ENCODE measurements at places on chromosomes 7 and 10.

- no peak for DNase-seq
Measured at GRCh38 chr7:47573758-47574481, 8.0 kb downstream of the TNS3 start.

DNA sequence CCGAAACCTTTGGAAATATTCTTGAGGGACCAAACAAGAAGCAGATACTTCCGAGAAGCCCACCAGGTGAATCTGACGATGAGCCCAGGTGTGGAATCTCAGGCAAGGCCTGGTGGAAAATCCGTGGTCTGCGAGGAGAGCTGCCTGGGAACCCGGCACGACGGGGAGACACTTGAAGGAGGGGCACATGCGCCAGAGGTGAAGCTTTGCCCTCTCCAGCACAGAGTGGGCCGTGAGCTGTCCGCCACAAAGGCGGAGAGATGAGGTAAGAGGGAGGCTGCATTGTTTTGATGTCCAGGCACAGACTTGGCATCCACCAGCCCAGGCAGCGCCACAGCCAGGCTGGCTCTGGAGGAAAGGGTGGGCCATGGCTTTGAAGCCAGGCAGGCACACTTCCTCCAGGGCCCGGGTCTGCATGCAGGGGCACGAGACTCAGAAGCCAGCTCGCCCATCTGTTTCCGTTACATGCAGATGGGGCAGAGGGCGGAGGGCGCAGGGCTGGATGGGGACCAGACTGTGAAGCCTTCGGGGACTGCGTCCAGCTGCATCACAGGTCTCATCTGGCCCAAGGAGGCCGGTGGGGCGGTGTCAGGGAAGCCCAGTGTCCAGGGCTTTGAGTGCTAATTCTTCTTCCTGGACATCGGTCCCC is 45.4 kb downstream of the CALML3 start:
- DNase-seq: no peak

GRCh38 chr10:126402721-126403695 is 14.7 kb upstream of the ADAM12 start:
- DNase-seq: no peak

DNA sequence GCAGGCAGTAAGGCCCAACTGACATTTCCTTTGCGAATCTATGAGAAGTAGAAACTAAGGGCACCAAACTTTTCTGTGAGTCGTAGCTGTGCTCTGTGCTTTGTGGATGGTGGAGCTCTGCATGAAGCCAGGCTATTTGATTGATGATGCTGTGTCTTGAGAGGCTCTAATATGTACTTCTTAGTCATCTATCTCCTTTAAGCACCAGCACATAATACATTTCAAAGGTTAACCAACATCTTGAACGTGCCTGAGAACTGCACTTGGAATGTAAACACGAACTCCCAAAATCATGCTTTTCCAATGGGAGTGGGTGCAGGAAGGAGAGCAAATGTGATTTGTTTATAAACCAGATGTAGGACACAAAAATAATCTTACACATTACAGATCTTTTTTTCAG is 411.6 kb downstream of the PARD3 start:
- DNase-seq: no peak

DNA sequence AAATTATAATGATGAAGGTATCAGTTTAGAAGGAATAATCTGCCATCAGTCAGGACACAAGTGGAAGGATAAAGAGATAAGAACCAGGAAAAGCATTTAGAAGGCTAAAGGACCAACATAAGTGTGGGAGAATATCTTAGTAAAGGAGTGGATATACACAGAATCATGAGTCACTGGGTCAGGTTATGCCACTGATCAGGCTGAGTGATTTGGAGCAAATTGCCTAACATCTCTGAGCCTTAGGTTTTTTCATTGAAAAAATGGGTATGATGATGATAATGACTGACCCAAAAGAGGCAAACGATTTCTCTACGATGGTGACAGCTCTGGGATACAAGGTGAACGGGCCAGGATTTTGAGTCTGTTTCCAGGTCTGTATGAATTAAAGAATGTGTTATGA is 2.8 kb upstream of the CUL1 start:
- no peak for DNase-seq

GRCh38 chr10:103845972-103846371 is 9.4 kb downstream of the SH3PXD2A start:
- no peak for DNase-seq

GRCh38 chr10:71396711-71397295 is at the start of gene CDH23:
TSS of gene CDH23 (plus strand) at chr10:71396920. CDS start at chr10:71439832, 42,912 bp downstream.
- no peak for DNase-seq

DNA sequence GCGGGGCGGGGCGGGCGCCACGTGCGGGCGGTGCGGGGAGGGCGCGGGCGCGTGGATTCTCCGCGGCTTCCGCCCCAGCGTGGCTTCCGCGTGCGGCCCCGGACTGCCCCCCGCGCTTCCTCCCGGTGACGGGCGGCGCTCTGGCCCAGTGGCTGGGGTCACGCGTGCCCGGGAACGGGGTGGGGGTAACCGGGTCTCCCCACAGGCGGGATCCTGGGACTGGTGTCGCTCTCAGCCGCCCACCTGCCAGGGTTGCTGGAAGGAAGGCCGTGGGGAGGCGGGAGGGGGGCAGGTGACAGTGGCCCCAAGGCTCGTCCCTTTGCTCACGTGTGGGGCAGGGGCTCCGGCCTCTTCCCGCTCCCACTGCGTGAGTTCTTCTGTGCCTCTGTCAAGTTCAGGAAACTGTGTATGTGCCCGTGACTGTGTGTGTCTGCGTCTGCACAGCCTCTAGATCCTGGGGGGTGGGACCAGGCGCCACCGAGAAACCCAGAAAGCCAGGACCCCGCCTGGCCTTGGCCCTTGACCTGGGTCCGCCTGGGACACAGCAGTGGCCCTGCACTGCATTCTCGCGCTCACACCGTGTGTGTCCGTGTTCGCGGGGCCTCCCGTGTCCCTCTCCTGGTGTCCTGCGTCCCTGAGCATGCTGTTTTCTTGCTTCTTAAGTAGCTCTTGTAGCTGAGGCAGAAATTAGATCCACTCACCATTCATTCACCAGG is 919 bp downstream of the MAFK start:
- no peak for DNase-seq

- no peak for DNase-seq
Measured at GRCh38 chr10:97479939-97480338, 18.3 kb downstream of the MMS19 start.

DNA sequence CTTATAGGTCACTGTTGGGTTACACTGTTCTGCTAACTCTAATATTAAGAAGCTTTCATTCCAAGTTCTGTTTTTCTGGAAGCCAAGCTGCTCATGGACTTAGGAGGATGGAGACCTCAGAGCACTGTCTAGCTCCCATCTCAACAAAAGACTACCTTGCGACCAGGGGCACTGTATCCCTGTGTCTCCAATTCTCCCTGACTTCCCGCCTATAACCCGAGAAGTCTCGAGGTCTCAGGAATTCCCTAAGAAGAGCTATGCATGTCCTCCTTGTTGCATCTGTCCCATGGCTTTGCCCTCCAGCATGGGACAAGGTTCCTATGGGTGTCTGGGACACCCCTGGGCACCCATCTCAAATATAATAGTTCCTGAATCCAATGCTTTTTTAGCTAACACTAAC is 31.2 kb downstream of the BTBD16 start:
- DNase-seq: no peak

DNA sequence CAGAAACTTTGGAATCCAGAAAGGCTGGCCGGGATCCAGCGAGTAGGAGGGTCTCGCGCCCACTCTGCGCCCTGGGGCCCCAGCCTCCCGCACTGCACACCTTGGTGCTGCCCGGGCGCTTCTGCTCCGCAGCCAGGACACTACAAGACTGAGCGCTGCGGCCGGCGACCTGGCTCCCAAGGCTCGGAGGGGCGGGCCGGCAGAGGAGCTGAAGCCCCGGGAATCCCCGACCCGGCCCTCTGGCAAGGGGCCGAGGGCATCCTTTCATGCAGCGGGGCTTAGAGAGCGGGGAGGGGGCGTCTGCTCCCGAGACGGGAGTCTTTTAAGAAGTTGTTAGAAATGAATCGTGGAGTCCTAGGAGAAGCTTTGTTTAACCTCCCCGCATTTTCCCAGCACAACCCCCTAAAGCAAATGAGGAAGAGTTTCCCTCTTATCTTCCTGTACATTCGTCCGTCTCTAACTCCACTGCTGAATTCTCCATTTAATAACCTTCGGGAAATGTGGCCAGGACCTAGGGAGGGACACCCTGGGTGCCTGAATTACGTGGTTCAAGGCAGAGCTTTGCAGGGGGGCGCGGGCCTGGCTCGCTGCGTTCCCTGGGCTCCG is 1.1 kb downstream of the VWC2 start:
- DNase-seq: no peak

DNA sequence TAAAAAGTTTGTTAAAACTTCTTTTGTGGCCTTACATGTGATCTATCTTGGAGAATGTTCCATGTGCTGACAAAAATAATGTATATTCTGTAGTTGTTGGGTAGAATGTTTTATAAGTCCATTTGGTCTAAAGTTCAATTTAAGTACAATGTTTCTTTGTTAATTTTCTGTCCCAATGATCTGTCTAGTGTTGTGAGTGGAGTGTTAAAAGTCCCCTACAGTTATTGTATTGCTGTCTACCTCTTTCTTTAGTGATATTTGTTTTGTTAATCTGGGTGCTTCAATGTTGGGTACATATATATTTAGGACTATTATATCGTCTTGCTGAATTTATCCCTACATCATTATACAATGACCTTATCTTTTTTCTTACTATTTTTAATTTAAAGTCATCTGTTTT is 6.9 kb downstream of the TMEM140 start:
- no peak for DNase-seq

- no peak for DNase-seq
Measured at GRCh38 chr10:34437906-34438305, 377.2 kb downstream of the PARD3 start.

DNA sequence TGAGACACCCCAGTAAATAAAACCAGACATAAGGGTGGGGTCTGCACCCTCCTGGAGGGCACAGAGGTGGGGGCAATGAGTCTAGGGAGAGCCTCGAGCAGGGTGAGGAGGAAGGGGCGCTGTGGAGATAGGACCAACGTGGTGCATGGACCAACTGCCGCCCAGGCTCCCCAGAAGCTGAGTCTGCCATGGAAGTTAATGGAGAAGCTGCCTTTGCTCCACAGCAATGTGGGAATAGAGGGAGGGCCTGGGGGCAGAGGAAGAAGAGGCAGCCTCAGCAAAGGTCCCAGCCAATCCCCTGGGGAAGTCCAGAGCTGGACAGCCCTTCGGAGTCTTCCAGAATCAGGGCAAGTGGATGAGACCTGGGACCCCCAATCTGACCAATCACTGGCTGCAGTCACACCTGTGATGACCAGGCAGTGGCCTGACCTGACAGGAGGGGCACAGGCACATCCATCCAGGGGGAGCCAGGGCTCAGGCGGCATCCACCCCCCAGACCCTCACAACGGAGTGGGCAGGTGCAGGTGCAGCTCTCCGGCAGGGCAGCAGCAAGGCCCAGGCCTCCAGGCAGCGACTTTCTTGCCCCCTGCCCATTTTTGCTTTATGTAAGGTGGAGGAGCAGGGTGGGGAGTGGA is 242.2 kb upstream of the PPP2R2D start:
- no peak for DNase-seq

GRCh38 chr7:87564296-87564963 is 36.3 kb downstream of the ABCB1 start:
- peak; percentile 7 for DNase-seq

- DNase-seq: no peak
Measured at GRCh38 chr7:157462419-157462771, 125.6 kb downstream of the DNAJB6 start.

GRCh38 chr7:22477876-22478450 is 22.0 kb downstream of the STEAP1B start:
- DNase-seq: no peak

GRCh38 chr7:103388469-103389140 is 41.2 kb downstream of the PSMC2 start:
- DNase-seq: no peak

- no peak for DNase-seq
Measured at GRCh38 chr10:76388321-76389023, 957.0 kb downstream of the LRMDA start.

- DNase-seq: no peak
Measured at GRCh38 chr7:142553216-142553615, 196.1 kb upstream of the PRSS1 start.

DNA sequence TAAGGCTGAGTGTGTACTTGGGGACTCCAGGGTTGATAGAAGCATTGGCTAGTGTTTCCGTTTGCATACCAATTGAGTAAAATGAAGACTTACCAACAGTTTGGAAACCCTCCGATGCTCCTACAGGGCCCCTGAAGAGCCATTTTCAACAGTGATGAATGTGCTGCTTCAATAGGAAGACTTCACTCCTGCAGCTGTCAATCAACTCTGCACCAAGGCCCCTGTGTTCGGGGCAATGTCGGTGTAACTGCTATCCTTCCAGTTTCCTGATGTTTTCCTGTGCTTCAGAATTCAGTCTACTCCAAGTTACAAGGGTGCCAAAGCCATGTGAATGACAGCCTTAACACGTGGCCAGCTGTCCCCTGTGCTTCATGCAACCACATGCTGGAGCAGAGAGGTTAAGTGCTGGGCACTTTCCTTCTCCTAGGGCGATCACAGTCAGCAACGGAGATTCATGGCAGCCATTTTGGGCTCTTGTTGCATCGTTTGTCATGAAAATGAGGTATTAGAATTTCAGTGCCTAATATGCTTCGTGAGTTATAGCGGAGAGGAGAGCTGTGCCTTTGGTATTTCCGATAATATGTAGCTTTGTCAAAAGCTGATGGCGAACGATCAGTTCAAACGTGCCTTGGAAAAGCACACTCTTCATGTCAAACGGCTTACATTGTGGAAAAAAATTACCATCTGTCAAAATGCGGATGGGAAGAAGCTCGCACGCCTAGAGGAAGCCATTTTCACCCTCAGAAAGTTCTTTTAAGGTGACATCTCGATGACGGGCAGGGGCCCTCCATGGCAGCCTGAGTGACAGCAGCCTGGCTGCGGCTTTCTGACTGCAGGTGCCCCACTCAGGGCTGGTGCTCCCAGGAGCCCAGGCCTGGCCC is 287.8 kb downstream of the ACTR3B start:
- no peak for DNase-seq

- no peak for DNase-seq
Measured at GRCh38 chr10:43028143-43028542, 48.7 kb upstream of the RET start.

DNA sequence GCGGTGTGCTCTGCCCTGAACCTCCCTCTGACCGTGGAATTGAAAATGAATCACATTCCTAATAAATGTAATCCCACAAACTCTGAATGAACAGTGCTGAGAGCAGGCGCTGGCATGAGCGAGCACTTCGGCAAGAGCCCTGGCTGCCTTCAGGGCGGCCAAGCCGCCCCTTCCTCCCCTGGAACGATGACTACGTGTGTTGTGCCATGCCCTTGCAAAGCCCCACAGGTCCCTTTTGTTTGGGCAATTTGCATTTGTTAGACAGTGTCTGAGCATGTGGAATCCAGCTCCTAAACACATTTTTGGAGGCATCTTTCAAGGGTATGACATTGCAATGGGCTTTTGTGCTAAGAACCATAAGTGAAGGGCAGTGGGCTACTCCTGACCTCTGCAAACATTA is 95.6 kb upstream of the MKI67 start:
- DNase-seq: no peak

DNA sequence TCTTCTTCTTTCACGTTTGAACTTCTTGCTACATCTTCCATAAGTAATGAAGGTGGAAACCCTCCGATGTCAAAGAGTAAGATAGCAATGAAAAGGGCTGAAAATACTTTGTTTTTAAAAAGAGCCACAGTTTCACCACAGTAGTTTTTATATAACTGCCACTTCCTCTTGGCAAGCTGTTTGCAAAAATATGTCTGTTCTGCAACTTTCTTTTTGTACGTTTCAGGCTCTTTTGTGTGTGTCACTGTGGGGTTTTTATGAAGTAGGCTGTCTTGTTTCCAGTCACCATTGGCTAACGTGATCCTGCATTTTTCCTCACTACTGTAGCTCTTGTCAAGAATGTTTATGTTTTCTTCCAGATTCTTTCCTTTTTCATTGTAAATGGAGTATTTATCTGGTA is 55.6 kb downstream of the SLC16A9 start:
- no peak for DNase-seq

- DNase-seq: peak; percentile 66
Measured at GRCh38 chr10:72274730-72275350, 1.1 kb downstream of the DDIT4 start.

All from activated T-cell treated with anti-CD3 and anti-CD28 coated beads for 48 hours (primary cell).